Stimulated activated CD4-positive, alpha-beta T cell treated with anti-CD3 and anti-CD28 coated beads, Interleukin-12 subunit alpha, Interleukin-12 subunit beta, amount 100 ng/mL, for 48 hours (primary cell): ENCODE measurements at places on chromosomes 5 and 9.

- DNase-seq = no peak
These were observed 190.9 kb downstream of the RFK start for GRCh38 chr9:76203373-76203772.

- no peak for DNase-seq
These were observed 2.1 kb upstream of the UGT3A2 start for GRCh38 chr5:36068751-36069281.

DNA sequence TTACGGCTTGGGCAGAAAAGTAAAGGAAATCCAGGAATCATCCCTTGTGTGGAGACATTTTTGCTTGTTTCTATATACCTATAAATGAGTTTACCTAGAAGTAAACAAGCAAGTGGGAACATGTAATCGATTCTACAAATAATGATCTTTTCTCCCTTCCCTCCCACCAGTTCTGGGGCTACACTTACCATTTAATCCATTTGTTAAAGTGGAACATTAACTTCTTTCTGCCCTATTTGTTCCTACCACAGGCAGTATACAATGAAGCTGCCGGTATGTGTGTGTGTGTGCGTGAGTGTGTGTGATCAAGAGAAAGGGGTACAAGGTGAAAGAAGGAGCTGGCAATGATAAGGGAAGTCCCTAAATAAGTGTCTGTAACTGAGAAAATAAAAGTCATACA is 26.4 kb upstream of the ELL2 start:
- DNase-seq = no peak

DNA sequence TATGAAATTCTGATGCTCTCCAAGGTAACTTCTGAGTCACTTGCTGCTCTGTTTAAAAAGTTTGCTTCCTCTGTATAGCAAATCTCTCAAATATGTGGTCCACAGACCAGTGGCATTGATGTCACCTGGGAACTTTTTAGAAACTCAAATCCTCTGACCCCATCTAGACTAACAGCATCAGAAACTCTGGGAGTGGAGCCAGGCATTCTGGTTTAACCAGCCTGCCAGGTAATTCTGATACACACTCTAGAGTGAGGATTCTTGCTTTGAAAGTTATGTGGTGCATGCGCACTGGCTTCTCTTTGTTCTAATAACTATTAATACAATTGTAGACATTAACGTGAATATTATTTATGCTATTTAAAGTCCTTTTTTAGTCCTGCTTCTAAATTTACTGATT is 298.1 kb downstream of the SLF1 start:
- DNase-seq = no peak

- no peak for DNase-seq
These were observed 7.3 kb downstream of the FCN2 start for GRCh38 chr9:134887686-134888602.

DNA sequence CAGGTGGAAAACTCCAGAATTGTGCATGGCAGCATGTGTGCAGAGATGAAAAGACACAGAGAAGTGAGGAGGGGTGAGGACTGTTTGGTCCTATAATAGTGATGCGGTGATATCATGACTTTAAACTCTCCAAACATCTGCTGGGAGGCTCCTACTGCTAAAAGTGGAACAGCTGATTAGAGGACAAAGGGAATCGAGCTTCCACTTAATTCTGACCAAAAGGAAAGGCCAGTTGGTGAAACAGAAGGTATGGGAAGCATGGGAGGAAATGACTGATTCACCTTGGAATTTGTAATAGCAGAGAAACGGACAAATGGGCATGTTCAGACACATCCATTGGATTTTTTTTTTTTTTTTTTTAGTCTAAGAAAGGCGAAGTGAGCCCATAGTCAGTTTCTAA is 67.5 kb upstream of the MAMDC2 start:
- DNase-seq = no peak

DNA sequence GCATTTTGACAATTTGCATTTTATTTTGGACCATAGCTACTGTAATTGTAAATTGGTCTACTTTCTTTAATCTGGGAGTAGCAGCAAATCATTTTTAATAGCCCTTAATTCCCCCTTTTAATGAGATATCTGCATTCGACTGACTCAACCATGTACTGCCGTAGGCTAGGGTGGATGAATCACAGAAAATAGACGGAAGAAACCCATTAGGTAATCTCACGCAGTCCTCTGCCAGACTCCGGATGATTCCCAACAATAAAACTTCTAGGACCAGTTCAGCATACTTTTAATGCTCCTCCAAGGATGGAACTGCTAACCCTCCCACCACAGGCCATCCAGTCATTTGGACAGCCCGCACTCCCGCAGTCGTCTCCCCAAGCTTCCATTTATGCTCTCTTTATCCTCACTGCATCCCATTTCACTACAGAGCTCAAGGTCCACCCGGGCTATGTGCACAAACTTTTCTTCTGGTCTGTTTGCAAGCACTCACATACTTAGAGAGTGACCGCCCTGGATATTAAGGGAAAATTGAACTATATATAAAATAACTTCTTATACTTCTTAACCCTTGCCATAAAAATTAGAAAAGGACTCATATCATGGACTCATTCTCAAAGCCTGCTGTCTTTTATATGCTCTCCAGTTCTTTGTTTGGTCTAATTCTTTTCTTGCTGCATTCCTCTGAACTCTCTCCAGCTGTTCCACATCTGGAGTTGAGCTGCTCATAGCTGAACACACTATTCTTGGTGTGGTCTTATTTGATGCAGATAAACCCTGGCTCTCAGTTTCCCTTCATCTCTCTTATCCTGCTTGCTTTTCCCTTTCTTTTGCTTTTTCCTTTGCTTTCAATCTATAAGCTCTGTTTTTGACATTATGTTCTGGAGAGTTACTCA is 326.6 kb downstream of the ARL15 start:
- DNase-seq = no peak

GRCh38 chr5:68480335-68480940 is 264.9 kb downstream of the PIK3R1 start:
- no peak for DNase-seq

GRCh38 chr9:104798209-104798995 is 34.5 kb downstream of the NIPSNAP3B start:
- no peak for DNase-seq
